NCI-H345 (cell line): ENCODE measurements at places on chromosomes 13 and 19.

DNA sequence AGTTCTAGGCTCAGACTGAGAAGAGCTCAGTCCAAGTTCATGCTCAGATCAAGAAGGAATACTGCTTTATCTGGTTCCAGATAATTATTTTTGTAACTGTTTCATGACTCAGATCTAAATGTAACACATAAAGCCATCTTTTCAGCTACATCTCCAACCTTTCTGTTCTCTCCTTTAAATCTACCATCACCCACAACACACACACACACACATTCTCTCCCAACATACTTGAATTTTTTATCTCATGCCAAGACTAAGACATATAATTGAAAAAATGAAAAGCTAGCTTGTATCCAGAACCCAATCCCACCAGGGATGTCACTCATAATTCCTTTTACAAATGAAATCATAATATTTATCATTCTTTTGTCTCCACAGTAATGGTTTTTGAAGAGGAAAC, 7.6 kb downstream of the KATNAL1 start:
- no peak for DNase-seq

GRCh38 chr19:42850981-42851717, 28.4 kb downstream of the PSG1 start:
- DNase-seq: no peak

DNA sequence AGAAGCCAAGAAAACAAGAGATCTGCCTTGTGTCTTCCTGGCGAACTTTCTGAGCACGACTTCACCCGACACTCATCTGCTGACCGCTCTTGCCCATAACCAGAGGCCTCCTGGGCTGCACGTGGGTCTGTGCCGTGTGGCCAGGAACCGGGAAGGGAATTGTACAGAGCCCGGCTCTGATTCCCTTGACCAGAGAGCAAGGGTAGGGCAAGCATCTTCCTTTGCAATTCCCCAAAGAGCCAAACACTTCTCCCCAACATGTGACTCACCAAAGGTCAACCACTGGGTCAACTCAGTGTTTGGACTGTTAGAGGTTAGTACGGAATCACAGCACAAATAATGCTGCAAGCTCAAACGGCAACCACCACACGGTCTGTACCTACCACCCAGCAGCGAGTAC, 48.9 kb downstream of the KLF2 start:
- DNase-seq: no peak

DNA sequence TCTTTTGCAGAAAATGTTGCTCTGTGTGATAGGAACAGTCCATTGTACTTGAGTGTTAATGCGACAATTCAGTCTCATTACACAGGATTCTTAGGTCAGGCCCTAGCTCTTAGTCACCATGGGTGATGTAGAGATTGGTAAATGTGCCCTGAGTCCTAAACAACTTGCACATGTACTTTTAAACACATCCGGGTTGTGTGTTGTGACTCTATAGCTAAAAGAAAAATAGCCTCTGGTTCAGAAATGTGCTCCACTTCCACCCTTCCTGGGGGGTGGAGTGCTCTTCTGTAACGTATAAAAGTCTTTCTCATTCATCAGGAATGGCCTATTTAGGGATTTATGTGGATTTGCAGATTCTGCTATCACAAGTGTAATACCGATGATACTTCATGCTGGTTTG, 5.2 kb downstream of the SPATA13 start:
- no peak for DNase-seq

- DNase-seq: no peak
These were observed 14.8 kb upstream of the RANBP3 start for GRCh38 chr19:5992756-5993155.

- DNase-seq: no peak
These were observed 1090.4 kb downstream of the PCDH9 start for GRCh38 chr13:66139701-66140100.

GRCh38 chr13:81770868-81771505, 1430.1 kb upstream of the SPRY2 start:
- DNase-seq: no peak

- no peak for DNase-seq
These were observed 56.1 kb downstream of the ENOX1 start for GRCh38 chr13:43730642-43731041.

- DNase-seq: no peak
These were observed 55.0 kb downstream of the MRPL57 start for GRCh38 chr13:21231426-21231940.

- no peak for DNase-seq
These were observed 60.6 kb downstream of the MBNL2 start for GRCh38 chr13:97282705-97283104.

GRCh38 chr19:10966809-10967208, 6.0 kb downstream of the SMARCA4 start:
- DNase-seq: no peak
